Urinary bladder (tissue), 4 donors: ENCODE measurements at places on chromosomes 12 and 14. TPM values are rescaled to one million over a fixed set of nuclear protein-coding genes. Genes with fewer than 3 reads are reported as not detected.

Gene CLEC12A
- total RNA-seq: 1.5 TPM

GRCh38 chr12:111446631-111447570, 41.2 kb downstream of the SH2B3 start:
- DNase-seq: no peak

DNA sequence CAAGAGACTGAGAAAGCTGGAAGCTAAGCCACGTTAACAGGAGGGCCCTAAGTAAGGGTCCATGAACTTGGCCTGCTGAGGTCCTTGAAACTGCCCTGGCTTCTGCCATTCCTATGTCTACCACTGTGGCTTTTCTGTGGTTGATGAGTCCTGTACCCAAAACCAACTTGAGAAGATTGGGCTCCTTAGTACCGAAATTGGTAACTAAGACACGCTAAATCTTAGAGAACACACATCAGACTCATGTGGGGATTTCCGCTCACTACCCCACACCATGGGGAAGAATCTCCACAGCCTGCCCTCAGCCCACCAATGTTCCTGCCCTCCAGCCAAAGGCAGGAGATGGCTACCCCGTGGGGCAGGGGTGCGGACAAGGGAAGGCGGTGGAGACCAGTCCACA, 232.9 kb downstream of the SPTSSA start:
- no peak for DNase-seq

Gene SPIC
- 0.42 TPM for total RNA-seq

Gene SPTB
- 6.8 TPM for total RNA-seq

Gene P2RX7
- total RNA-seq: 4.0 TPM

Gene CCDC175
- total RNA-seq: 0.74 TPM

DNA sequence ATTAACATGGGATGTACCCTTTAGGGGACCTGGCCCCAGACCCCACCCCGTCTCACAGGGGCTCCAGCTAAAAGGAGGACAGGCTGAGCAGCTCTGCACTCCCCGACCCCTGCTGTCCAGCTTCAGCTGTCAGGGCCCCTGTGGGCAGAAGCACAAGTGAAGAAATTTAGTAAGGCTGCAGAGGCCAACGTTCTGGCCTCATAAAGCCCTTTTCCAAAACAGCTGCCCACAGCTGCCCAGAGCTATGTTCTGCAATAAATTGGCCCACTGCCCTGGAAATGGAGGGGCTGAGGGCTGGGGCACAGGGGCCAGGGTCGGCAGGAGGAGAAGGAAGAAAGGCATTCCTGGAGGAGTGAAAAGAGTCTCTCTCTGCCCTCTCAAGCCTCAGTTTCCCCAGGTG, 357.1 kb downstream of the BCL11B start:
- DNase-seq: no peak
